T-helper 1 cell treated with Interleukin-12 subunit alpha and Interleukin-12 subunit beta and Interleukin-4 antibody, amounts not matched to agents 30 ng/mL and 1 ng/mL, for 36 hours (primary cell): ENCODE measurements at places on chromosomes 13 and 19. TPM values are rescaled to one million over a fixed set of nuclear protein-coding genes. Genes with fewer than 3 reads are reported as not detected.

The SLC25A41 gene
- 0.32 and 0.44 TPM in 2 replicates for total RNA-seq

The APOC4 gene
- total RNA-seq: not detected in 2 replicates

The GPR4 gene
- total RNA-seq: not detected in 2 replicates

The CYP2F1 gene
- not detected in 2 replicates for total RNA-seq

The C1QTNF9 gene
- not detected in 2 replicates for total RNA-seq

The GCDH gene
- 48.0 and 49.5 TPM in 2 replicates for total RNA-seq

The ZNF439 gene
- 6.1 and 7.4 TPM in 2 replicates for total RNA-seq

The LRRC4B gene
- total RNA-seq: not detected in 2 replicates

The ABHD17A gene
- 128 and 134 TPM in 2 replicates for total RNA-seq

The ZNF534 gene
- total RNA-seq: not detected in 2 replicates

The PLIN3 gene
- total RNA-seq: 30.3 and 36.2 TPM in 2 replicates

The KLK15 gene
- not detected in 2 replicates for total RNA-seq

The GPC6 gene
- not detected in 2 replicates for total RNA-seq

The KIR2DL1 gene
- total RNA-seq: not detected in 2 replicates

The CTXN1 gene
- not detected in 2 replicates for total RNA-seq

The SIGLECL1 gene
- total RNA-seq: not detected in 2 replicates

The ZNF93 gene
- 7.3 and 7.4 TPM in 2 replicates for total RNA-seq

The REEP6 gene
- 1.0 and 1.7 TPM in 2 replicates for total RNA-seq

The NLRP4 gene
- not detected in 2 replicates for total RNA-seq

The PBX4 gene
- total RNA-seq: 68.2 and 72.1 TPM in 2 replicates

The CAPN12 gene
- total RNA-seq: 4.4 and 4.7 TPM in 2 replicates

The ZNF714 gene
- 21.3 and 25.0 TPM in 2 replicates for total RNA-seq

The ZNF708 gene
- 16.5 and 17.5 TPM in 2 replicates for total RNA-seq

The MUC16 gene
- not detected in 2 replicates for total RNA-seq

The SERTM1 gene
- total RNA-seq: not detected in 2 replicates

The CGB5 gene
- not detected in 2 replicates for total RNA-seq

The SULT2B1 gene
- 0.29 and 0.32 TPM in 2 replicates for total RNA-seq

The PSG3 gene
- not detected in 2 replicates for total RNA-seq

The LGALS7B gene
- total RNA-seq: not detected in 2 replicates

The DNAAF3 gene
- not detected in 2 replicates for total RNA-seq

The ACER1 gene
- total RNA-seq: 0.76 and 0.81 TPM in 2 replicates

The ARRDC5 gene
- 2.1 TPM in 2 replicates for total RNA-seq

The GEMIN7 gene
- 31.2 and 35.2 TPM in 2 replicates for total RNA-seq

The OR7G1 gene
- not detected in 2 replicates for total RNA-seq

The KCNN4 gene
- total RNA-seq: 82.9 and 87.8 TPM in 2 replicates
